ENCODE measurements at places on chromosomes 7 and 10.

GRCh38 chr7:44814919-44815318 lies 18.4 kb downstream of the PPIA start:
- DNase-seq, result no peak

- no peak for DNase-seq
These were observed 4.7 kb downstream of the TMEM236 start for GRCh38 chr10:17756557-17757217.

DNA sequence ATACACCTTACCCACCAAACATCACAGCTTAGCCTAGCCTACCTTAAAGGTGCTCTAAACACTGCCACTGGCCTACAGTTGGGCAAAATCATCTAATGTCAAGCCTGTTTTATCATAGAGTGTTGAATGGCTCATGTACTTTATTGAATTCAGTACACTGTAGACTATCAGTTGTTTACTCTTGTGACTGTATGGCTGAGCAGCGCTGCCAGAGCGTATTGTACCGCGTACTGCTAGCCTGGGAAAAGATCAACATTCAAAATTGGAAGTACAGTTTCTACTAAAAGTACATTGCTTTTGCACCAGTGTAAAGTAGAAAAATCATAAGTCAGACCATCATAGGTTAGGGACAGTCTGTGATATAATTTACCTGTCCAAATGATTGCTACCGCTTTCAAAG lies 226.8 kb downstream of the PRPF18 start:
- DNase-seq, result no peak

- DNase-seq, result no peak
These were observed 289.5 kb upstream of the PFKP start for GRCh38 chr10:2777666-2778355.

DNA sequence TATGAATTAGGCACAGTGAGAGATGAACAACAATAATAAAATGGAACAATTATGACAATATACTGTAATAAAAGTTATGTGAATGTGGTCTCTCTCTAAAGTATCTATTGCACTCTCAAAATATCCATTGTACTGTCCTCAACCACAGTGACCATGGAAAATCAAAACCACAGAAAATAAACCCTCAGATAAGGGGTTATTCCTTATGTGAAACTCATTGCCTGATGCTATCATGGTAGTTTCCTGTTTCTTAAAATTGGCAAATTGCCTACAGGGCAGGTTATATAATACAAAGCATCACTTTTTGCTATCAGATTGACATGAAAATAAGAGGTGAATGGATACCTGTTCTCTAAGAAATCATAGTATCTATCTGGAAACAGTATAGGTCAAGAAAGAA lies 3.8 kb downstream of the MCM10 start:
- no peak for DNase-seq

Data from fibroblast of upper back skin (primary cell).